Bronchus fibroblast of lung (primary cell): ENCODE measurements at places on chromosomes 3 and 15. TPM values are rescaled to one million over a fixed set of nuclear protein-coding genes. Genes with fewer than 3 reads are reported as not detected.

IGDCC3 gene
- total RNA-seq, result under 0.01 TPM in 1 of 2 replicates, not detected in the other

RAB7A gene
- total RNA-seq, result 47.6 and 64.1 TPM in 2 replicates

PLA2G4F gene
- not detected in 2 replicates for total RNA-seq

ZDHHC3 gene
- total RNA-seq, result 48.6 and 53.2 TPM in 2 replicates

LINGO1 gene
- total RNA-seq, result under 0.01 TPM in 1 of 2 replicates, not detected in the other

FRG2C gene
- total RNA-seq, result not detected in 2 replicates

FEZF2 gene
- not detected in 2 replicates for total RNA-seq

CAMK1 gene
- total RNA-seq, result 41.5 and 45.3 TPM in 2 replicates

OXTR gene
- total RNA-seq, result 7.3 and 7.6 TPM in 2 replicates

KLF15 gene
- 3.2 and 3.3 TPM in 2 replicates for total RNA-seq

STRC gene
- total RNA-seq, result not detected in 2 replicates

WWTR1 gene
- 19.3 and 20.0 TPM in 2 replicates for total RNA-seq

NOX5 gene
- 0.15 TPM in 1 of 2 replicates, not detected in the other for total RNA-seq

LMAN1L gene
- not detected in 2 replicates for total RNA-seq

CCRL2 gene
- 0.45 TPM in 1 of 2 replicates, not detected in the other for total RNA-seq

HGD gene
- total RNA-seq, result not detected in 2 replicates

ARNT2 gene
- 8.4 and 9.1 TPM in 2 replicates for total RNA-seq

AMOTL2 gene
- total RNA-seq, result 88.6 and 91.1 TPM in 2 replicates

TRPM1 gene
- total RNA-seq, result not detected in 2 replicates

SPTSSB gene
- total RNA-seq, result under 0.01 TPM in 1 of 2 replicates, not detected in the other

SAMD7 gene
- not detected in 2 replicates for total RNA-seq

DPPA4 gene
- 0.67 and 1.2 TPM in 2 replicates for total RNA-seq

UMPS gene
- total RNA-seq, result 22.7 and 26.0 TPM in 2 replicates

SPINT1 gene
- total RNA-seq, result 2.5 and 4.3 TPM in 2 replicates

ZNF620 gene
- total RNA-seq, result 0.67 and 1.0 TPM in 2 replicates

AHSG gene
- not detected in 2 replicates for total RNA-seq

DNAH12 gene
- total RNA-seq, result under 0.01 TPM in 1 of 2 replicates, not detected in the other

TMEM108 gene
- total RNA-seq, result 0.50 and 0.89 TPM in 2 replicates

FAM81A gene
- total RNA-seq, result 0.50 and 0.59 TPM in 2 replicates

ST8SIA2 gene
- 0.15 TPM in 1 of 2 replicates, not detected in the other for total RNA-seq

PPP1R14D gene
- total RNA-seq, result not detected in 2 replicates

CCDC39 gene
- total RNA-seq, result not detected in 2 replicates

ADIPOQ gene
- total RNA-seq, result not detected in 2 replicates

CTDSPL gene
- 16.8 and 23.0 TPM in 2 replicates for total RNA-seq

OXSR1 gene
- total RNA-seq, result 29.3 and 36.0 TPM in 2 replicates

CLDN11 gene
- 267 and 272 TPM in 2 replicates for total RNA-seq

ACKR4 gene
- not detected in 2 replicates for total RNA-seq

ARL14 gene
- not detected in 2 replicates for total RNA-seq

SLCO2A1 gene
- total RNA-seq, result 2.7 and 3.0 TPM in 2 replicates

PCBP4 gene
- total RNA-seq, result 61.7 and 64.7 TPM in 2 replicates

DNAH1 gene
- total RNA-seq, result 0.50 and 0.74 TPM in 2 replicates

HRG gene
- not detected in 2 replicates for total RNA-seq

CYP1A1 gene
- total RNA-seq, result not detected in 2 replicates

MAPK6 gene
- total RNA-seq, result 25.7 and 29.6 TPM in 2 replicates

FOXL2NB gene
- total RNA-seq, result not detected in 2 replicates

IL17RD gene
- total RNA-seq, result 1.6 and 2.0 TPM in 2 replicates

ITIH1 gene
- total RNA-seq, result not detected in 2 replicates
